Stimulated activated CD4-positive, alpha-beta T cell treated with anti-CD3 and anti-CD28 coated beads, TNF-alpha, amount 100 ng/mL, for 4 hours (primary cell): ENCODE measurements at places on chromosomes 12 and 14.

- no peak for DNase-seq
These were observed 161.2 kb downstream of the FOXN3 start for GRCh38 chr14:89255852-89256251.

DNA sequence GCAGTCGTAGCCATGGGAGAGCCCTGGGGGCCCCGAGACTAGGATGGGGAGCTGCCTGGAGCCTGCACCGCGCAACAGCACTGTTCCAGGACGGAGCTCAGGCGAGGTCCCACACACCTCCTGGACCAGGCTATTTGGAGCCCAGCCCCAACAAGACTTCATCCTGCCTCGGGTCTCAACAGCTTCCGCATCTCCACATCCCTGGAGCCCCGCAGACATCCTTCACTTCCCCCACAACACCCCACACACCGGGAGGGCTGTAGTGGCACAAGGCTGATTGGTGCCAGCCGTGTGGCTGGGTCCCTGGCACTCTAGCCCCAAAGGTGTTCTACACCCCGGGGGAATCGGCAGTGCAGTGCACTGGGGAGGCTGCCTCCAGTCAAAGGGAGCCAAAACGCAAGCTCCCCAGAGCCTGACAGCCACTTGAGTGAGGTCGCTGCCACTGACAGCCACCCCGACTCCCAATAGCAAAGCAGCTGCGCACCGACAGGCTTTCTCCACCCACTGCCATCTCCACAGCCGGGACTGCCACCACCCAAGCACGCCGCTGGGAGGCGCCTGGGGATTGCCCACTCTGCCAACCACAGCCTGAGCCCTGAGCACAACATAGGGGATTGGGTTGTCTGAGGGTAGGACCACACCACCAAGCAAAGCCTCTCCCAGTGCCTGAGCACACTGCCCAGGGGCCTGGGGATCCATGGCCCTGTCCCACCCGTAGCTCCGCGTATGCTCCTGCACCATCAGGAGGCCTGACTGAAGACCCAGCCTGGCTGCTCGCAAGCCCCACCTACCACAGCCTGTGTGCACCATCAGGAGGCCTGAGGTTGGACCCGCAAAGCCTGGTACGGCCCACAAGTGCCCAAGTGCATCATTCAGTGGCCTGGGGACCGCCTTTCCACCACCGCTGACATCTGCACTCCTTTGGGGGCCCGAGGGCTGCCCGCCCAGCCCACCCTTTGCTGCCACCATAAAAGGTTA, 13.2 kb upstream of the KLRF1 start:
- DNase-seq, result peak; percentile 84

- DNase-seq, result no peak
These were observed 6.8 kb downstream of the TTC8 start for GRCh38 chr14:88831284-88831683.

- DNase-seq, result no peak
These were observed 1.8 kb downstream of the PXN start for GRCh38 chr12:120263748-120264085.

- DNase-seq, result no peak
These were observed 5.6 kb downstream of the NRIP2 start for GRCh38 chr12:2829275-2829674.

DNA sequence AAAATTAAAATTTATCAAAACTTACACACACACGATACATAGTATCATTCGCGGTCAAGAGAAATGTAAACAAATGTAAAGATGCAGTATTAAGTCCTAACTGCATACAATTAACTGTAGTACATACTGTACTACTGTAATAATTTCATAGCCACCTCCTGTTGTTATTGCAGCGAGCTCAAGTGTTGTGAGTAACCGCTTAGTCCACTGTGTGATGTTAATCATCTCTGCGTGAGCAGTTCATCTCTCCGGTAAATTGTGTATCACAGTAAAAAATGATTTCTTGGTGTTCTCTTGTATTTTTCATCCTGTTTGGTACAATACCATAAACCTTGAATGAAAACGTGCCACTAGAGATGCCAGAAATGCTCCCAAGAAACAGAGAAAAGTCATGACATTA, 6.5 kb downstream of the EPS8 start:
- no peak for DNase-seq

DNA sequence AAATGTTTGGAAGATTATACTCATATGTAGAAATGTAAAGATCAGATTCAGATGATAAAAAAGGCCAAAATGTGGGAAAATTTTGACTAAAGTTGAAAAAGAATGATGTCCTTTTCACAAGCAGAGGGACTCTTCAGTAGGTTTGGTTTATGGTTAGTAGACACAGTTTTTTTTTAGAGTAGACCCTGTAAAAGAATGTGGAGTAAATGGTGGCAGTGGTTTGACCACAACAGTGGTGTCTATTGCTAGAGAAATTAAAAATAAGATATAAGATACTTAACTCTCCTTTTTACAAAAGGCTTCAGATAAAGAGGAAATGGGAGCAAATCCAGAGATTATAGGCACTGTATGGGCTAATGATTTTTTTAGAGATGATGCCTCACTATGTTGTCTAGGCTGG, 21.8 kb downstream of the RAP1B start:
- DNase-seq, result no peak

DNA sequence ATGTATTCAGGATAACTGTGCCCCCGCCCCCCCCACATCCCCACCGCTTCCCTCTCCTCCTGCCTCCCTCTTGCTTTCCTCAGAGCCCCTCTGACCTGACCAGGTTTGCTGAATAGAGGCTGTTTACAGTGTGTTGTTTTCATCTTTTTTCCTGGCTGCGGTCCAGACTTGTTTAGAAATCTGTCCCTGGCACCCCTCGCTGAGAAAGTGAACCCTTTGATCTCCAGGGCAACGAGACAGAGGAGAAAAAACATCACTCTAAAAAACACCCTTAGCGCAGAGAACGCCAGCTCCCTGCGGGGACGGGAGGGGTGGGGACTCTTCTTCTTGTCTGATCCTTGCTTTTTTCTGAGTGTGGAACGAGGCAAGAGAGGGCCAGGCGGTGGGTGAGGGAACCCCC, 22.5 kb downstream of the SDS start:
- DNase-seq, result no peak

GRCh38 chr12:47039079-47039478, 40.3 kb upstream of the PCED1B start:
- no peak for DNase-seq

DNA sequence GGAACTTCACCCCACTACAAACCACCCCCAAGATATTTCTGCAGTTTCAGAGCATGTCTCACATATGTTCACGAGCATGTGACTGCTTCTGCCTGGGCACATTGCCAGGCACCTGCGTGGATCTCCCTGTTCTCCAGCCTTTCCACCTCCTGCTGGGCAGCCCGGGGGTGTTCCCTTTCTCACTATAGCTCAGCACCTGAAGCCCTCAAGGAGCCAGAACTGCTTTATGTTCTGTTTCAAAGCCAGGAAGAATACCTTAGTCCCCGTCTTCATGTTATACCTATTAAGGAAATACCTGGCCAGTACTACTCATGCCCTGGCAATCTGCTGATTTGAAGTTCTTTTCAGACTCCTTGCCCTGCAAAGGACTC, 4.2 kb upstream of the FGF6 start:
- no peak for DNase-seq

GRCh38 chr12:22103418-22103817, 57.4 kb downstream of the CMAS start:
- DNase-seq, result no peak

GRCh38 chr12:24835377-24835776, 113.5 kb downstream of the BCAT1 start:
- no peak for DNase-seq

DNA sequence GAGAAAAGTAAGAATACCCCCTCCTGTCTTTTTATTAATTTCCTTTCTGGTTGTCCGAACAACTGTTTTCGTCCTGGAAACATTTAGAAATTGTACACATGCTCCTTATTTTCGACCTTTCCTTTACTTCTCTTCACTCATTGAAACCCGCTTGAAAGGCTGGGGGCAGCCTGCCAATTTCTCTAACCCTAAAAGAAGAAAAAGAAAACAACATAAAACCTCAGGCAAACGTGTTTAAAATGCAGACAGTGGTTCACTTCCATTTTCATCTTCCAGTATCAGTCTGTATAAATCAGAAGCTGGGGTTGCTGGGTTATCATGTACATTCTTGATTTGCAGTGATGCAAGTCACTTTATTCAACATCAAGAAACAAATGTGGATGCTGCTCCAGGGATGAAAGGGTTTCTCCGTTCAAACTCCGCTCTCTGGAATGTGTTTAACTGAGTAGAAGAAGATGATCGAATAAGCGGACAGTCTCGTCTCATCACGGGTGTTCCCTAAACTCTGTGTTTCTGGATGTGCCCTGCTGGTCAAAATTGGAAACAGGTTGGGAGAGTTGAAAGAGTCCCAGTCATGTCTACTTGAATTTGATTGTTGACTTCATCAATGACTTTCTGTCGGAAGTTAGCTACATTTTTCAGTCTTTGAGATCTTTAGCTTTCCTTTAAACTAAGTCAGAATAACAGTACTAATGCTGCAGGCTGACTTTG, 1042.2 kb downstream of the BCL11B start:
- no peak for DNase-seq

- DNase-seq, result no peak
These were observed 34.2 kb upstream of the RNASE1 start for GRCh38 chr14:20836668-20837338.

- DNase-seq, result no peak
These were observed 16.6 kb downstream of the PITPNM2 start for GRCh38 chr12:123134271-123134671.

- no peak for DNase-seq
These were observed 142.6 kb upstream of the NCOR2 start for GRCh38 chr12:124709722-124710687.

DNA sequence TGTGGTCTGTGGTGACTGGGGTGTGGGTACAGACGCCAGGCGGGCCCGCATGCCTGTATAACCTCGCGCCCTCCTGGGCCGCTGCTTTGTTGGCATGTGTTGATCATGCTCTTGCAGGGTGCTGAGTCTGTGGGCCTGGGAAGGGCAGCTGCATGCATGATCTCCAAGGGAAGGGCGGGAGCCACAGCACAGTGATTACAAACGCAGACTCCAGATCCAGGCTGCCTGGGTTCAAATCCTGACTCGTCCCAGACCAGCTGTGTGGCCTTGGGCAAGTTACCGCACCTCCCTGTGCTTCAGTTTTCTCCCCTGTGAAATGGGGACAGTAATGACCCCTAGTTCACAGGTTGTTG, 24.0 kb downstream of the ADGRD1 start:
- no peak for DNase-seq

- peak; percentile 87 for DNase-seq
These were observed at the start of gene METAP2 for GRCh38 chr12:95473884-95474659. METAP2 (plus strand) TSS chr12:95474152; CDS start chr12:95474180, 28 bp downstream.

GRCh38 chr14:60756847-60757246, 22.3 kb downstream of the MNAT1 start:
- DNase-seq, result no peak

GRCh38 chr12:111677186-111677585, 8.6 kb downstream of the BRAP start:
- DNase-seq, result no peak

GRCh38 chr12:10610188-10610587, 3.2 kb downstream of the MAGOHB start:
- DNase-seq, result no peak

DNA sequence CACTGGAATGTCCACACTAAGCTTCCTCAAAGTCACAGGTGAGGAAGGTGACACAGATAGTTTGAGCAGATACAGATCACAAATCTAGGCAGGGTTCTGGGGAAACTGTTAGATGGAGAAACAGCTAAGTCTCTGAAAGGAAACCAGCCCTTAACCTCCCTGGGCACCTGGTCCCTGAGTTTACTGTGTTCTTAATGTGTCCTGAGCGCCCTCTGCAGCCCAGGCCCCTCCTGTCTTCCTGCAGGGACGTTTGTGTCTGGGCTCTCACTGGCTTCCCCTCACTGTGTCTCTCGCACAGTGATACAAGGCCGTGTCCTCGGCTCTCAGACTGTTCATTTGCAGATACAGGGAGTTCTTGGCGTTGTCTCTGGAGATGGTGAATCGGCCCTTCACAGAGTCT, 684.3 kb downstream of the TMEM121 start:
- DNase-seq, result no peak

DNA sequence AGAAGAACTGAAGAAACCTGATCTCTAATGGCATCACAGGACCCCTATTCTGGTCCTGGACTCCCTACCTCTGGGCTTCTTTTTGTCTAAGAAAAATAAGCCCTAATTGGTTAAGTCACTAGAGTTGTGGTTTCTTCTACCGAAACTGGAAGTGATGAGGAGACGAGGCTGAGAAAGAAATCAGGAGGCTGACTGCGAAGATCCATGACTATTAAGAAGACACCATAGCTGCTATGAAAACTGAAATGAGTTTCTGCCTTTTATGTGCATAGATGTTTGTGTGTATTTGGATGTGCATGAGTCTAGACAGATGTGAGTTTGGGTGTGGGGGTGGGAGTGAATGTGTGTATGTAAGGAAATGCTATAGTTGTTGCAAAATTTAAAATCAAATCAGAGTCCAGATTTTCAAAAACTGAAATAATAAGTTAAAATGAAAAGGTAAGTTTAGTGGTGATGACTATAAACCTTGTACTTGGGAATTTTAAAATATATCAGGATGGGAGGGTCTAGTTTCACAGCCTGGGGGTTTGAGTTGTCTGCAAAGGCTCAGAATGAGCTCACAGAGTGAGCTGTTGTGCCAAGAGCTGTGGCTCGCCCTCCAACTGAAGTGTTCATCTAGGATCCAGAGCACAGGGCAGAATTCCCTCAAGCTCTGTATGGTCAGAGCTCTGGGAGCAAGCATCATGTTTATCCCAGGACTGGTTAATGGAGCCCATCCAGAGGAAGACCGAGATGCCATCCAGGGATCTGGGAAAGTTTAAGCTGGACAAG, 94.9 kb downstream of the VCPKMT start:
- no peak for DNase-seq

- no peak for DNase-seq
These were observed 64.4 kb downstream of the NUAK1 start for GRCh38 chr12:106074361-106074705.

GRCh38 chr14:45902241-45902640, 649.2 kb upstream of the MIS18BP1 start:
- no peak for DNase-seq

- DNase-seq, result no peak
These were observed 379.1 kb downstream of the GALC start for GRCh38 chr14:87613881-87614280.

- DNase-seq, result no peak
These were observed 436.3 kb downstream of the DPF3 start for GRCh38 chr14:72457641-72458040.

GRCh38 chr14:101665478-101666078, 95.9 kb upstream of the PPP2R5C start:
- peak; percentile 12 for DNase-seq

DNA sequence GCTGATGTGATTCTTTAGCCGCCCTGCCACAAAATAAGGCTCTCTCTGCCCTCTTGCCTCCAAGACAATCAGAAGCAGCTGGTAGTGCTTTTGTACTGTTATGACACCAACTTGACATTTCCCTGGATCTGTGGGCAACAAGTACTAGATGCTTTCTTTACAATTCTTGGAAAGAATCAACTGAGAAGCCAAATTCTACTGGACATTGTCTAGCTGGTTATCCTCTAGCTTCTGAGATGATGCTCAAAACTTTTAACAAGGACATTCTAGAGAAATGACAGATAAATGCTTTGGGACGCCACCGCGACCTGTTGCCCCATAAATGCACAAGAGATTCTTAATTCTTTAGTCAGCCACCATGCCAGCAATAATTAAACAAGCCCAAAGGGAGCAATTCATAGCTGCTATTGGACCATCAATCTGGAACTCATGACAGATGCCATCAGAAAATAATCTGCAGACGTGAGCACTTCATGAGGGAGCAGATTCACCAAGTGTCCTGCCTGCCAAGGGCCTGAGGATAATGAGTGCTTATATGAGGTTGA, 22.8 kb downstream of the FMNL3 start:
- DNase-seq, result no peak

GRCh38 chr12:64625243-64626077, 15.2 kb downstream of the RASSF3 start:
- DNase-seq, result no peak

- DNase-seq, result no peak
These were observed 70.4 kb downstream of the TBK1 start for GRCh38 chr12:64522316-64522715.
